ENCODE measurements at places on chromosomes 3 and 15. TPM values are rescaled to one million over a fixed set of nuclear protein-coding genes. Genes with fewer than 3 reads are reported as not detected.

Gene CIDEC
- not detected for total RNA-seq

DNA sequence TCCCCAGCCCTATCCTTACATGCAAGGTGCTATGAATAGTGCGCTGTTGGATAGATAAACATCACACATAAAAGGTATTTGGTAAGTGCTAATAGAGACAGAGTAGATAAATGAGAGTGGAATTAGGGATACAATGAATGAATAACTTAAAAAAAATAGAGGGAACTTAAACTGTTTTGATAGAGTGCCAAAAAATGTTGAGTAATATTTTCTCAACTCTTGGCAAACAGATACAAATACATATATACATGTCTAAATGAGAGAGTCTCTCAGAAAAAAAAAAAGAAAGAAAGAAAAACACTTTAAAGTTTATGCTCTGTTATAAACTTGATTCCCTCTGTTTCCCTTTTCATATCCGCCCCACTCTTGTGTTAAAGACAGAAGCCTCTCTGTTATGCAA is 667.4 kb downstream of the ROBO2 start:
- no peak for DNase-seq

GRCh38 chr15:40247406-40247971 is 8.6 kb downstream of the PAK6 start:
- DNase-seq = no peak

DNA sequence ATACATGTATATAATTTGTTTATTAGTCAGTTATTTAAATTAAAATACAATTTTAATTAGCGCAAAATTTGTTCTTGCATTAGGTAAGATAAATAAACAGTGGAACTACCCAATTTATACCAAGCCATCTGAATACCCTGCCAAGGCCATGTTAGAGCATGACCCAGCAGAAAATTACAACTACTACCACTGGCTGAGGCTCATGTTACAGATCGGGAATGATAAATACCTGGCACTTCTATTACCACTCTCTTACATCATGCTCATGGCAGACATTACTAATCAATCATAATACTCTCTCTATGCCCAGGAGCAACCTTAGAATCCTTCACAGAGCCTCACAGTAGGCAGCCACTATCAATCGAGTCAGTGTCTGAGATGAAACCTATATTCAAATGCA is 21.2 kb upstream of the LMOD3 start:
- no peak for DNase-seq

GRCh38 chr3:152350139-152350538 is 81.4 kb downstream of the MBNL1 start:
- DNase-seq = no peak

Gene SLC51A
- total RNA-seq = 0.98 TPM

GRCh38 chr15:31472636-31473384 is 146.2 kb downstream of the KLF13 start:
- peak; percentile 83 for DNase-seq

DNA sequence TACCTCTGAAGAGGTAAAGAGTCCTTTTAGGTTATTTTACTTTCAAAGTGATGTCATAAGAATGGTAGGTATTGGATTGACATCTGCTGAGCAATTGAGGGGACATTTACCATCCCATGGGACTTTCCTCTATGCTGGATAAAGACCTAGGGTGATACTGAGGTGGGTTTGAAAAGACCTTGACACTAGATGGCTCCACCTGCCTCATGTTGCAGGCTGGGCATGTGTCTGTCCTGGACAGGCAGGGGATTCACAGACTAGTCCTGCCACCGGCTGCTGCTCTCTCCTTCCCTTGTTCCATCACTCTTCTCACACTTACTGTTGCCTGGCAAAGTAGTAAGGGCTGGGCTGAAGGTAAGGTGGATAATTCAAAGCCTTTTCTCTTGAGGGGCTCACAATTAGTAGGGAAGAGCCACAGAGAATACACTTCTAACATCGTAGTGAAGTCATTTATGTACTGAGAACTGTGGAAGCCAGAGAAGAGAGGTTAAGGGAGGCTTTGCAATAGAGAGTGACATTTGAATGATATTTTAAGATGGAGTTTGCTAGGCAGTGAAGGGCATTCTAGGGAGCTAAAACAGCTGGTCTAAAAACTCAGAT is 27.7 kb downstream of the TRAK1 start:
- DNase-seq = no peak

DNA sequence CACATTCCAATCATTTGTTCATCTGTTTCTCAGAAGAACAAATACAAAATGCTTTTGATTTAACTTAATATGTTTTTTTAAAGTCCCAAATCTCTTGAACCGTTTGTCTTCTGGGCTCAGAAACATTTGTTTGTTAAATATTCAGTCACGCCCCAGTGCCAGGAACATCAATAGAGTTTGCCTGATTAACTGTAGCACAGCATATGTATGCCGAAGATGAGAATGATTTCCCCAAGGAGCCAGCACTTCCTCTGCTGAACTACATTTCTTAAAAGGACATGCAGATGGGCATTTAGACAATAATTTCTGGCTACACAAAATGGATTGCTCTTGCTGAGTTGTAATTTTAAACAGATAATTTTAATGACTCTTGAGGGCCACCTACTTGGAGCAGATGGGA is 191.6 kb upstream of the FAM3D start:
- DNase-seq = no peak

GRCh38 chr3:75192146-75192616 is 471.9 kb upstream of the FRG2C start:
- peak; percentile 49 for DNase-seq

Gene CFAP91
- 14.1 TPM for total RNA-seq

Gene PODXL2
- total RNA-seq = 7.4 TPM

DNA sequence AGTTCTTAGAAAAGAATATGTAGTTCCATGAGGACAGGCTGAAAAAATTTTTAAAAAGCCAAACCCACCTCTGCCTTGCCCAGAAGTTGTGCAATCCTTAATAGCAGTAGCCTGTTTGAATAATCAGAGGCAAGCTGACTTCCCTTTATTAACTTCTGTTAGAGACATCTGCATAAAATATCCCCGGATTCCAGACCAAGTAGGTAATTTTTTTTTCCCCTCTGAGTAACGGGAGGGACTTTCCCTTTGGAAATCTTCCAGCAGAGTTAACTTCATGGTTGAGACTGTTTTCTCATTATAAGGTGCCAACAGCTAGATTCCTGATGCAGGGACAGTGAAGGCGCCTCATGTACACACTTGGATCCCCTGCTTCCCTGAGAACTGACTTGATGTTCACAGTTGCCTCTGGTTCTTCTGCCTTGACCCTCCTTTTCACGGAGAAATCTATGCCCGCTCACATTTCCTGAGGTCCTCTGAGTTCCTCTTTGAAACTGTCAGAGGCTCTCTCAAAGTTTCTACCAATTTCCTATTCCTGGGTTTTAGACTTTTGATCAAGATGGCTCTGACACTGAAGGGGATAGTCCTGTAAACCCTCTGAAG is 227.6 kb upstream of the BHLHE40 start:
- DNase-seq = no peak

Gene CCDC54
- not detected for total RNA-seq

Gene CNTN4
- 13.4 TPM for total RNA-seq

DNA sequence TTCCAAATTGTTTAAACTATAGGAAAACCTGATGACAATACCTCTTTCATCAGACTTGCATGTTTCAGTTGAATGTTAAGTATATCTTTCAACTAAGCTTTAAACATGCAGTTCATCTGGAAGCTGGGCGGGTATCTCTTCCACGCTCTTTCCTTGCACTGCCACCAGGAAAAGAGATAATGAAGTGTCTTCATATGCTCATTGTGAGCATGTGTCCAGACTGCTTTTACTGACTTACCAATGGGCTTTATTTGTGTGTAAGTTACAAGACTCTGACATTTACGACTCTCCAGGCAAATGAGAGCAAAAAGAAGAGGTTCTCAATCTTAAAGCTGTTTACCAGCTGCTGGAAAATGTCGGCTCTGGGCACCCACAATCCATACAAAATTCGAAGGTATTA is 52.8 kb downstream of the TMEM212 start:
- DNase-seq = no peak

Gene TUSC7
- total RNA-seq = not detected

- no peak for DNase-seq
Measured at GRCh38 chr3:20215636-20216035, 29.6 kb upstream of the SGO1 start.

Gene COL6A5
- 0.41 TPM for total RNA-seq

DNA sequence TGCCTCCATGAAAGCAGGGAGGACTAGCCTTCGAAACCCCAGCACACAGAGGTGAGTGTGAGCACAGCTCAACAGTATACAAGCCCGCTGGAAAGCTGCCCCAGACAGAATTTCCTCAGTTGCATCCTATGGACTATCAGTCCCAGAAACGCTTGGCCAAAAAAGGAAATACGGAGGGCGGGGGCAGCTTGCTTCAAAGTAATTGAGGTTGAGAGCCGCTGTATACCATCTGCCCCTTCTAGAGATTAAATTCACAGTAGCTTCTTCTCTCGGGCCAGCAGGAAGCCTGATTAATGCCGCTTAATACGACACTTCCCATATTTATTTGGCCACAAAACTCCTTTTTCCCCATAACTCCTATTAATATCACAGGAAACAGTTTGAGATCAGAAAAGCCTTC is 88.7 kb downstream of the LIPC start:
- no peak for DNase-seq

Gene CYP19A1
- total RNA-seq = 0.50 TPM

- peak; percentile 10 for DNase-seq
Measured at GRCh38 chr3:150627557-150627956, 24.4 kb downstream of the SELENOT start.

DNA sequence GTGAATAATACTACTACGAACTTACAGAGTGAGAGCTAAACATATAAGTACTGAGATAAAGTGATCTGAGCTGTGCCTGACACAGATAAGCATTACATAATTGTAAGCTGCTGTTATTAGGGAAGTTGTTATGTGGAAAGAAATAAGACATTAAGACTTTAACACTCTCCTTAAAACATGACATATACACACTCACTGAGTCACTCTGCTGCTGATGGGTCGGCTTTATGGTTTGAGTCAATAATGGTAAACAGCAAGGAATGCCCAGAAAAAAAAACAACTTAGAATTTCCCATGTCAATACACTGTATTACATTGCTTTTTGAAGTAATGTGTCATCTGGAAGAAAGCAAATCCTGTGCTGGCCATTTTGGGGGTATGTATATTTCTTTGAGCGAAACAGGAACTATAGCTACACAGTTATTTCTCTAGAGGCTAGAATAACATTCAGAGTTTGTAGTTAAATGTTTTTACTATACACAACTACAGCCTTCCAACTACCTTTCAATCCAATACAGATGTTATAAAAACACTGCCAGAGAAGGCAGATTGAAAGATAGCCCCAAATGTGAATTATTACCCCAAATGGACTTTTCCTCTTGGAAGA is 22.8 kb upstream of the SPRED1 start:
- DNase-seq = no peak

DNA sequence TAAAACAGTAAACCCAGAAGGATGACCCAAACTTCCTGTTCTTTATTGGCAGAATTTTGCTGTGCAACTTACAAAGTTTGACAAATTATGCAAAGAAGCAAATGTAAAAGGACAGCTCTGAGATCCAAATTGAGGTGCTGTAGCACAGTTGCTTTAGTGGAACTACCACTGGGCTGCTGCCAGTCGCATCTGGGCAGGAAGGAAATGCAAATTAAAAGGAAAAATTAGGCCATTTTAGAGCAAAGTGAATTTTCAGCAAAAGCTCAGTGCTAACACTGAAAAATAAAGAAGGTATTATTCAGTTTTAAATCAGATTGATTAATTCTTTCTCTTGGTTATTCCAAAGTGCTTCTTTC is 104.5 kb downstream of the ZMAT3 start:
- DNase-seq = no peak

Gene NXPE3
- total RNA-seq = 13.3 TPM

DNA sequence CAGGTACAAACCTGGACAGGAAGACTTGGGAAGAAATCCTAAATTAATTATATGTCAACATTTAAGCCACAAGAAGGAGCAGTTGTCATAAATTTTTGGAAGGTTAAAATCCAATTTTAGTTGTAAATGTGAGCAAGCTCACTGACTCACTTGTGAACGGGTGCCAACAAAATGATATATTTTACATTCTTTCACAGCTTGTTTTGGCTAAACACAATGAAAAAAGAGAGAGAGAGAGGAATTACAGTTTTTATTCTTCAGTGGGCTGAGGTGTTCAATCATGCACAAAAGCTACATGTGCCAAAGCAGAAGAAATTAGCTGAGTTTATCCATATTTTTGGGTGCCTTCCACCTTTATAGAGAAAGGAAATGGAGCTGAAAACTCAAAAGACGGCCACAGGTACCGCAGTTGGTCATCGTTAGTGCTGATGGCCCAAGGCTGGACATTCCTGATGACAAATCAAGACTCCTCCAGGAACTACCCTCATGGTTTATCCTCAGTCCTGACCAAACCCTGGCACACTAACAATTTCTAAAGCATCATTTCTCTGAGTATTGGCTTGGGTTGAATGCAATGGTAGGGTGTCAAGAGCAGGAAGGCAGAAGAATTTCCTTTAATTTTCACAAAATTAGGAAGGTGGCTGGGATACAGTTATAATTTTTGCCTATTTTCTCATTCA is 37.6 kb upstream of the WNT5A start:
- DNase-seq = peak; percentile 75

GRCh38 chr15:60883691-60884640 is 345.1 kb downstream of the RORA start:
- DNase-seq = no peak

Gene SELENOS
- 66.0 TPM for total RNA-seq

- peak; percentile 91 for DNase-seq
Measured at GRCh38 chr15:36887214-36887961, 213.0 kb downstream of the MEIS2 start.

- DNase-seq = no peak
Measured at GRCh38 chr3:84727616-84728015, 231.2 kb upstream of the CADM2 start.

GRCh38 chr15:69744391-69745162 is 292.0 kb downstream of the RPLP1 start:
- DNase-seq = no peak

Gene ZWILCH
- 9.0 TPM for total RNA-seq

DNA sequence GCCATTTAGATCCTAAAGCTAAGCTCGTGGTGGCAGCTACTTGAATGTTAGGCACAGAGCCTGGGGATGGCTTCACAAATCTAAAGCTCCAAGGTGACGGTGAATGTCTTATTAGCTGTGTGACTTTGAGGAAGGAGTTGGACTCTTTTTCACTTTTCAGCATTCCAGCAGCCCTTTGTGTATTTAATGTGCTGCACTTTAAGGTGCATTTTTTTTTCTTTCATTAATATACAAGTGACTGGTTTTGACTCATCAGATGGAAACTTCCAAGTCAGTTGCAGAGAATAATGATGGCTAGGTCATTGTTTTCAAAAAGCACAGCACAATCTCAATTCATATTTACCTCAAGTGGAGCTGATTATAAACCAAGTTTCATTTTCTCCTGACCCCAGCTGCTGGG is 55.8 kb downstream of the TMED3 start:
- no peak for DNase-seq

Gene INSYN1
- total RNA-seq = 4.2 TPM

Gene ZMAT3
- total RNA-seq = 26.1 TPM

Gene VWA5B2
- total RNA-seq = 0.25 TPM

DNA sequence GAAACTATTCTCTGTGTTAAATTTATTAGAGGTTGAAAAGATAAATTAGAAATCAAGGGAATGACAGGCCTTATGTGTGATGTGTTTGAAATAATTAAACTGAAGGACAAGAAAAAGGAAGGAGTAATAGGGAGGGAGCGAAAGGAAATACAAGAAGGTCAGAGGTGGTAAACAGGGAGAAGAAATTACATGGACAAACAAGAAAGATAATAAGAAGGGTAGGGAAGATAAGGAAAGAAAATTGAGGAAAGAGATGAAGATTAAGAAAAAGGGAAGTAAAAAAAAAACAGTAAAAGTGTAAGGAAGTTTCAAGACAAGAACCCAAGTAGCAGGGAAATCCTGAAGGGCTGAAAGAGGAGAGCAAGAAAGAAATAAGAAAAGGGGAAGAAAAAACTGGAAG is 26.2 kb upstream of the ANXA2 start:
- DNase-seq = no peak

Data from kidney (tissue), 22 donors.